ENCODE measurements at places on chromosomes 6 and 20.

DNA sequence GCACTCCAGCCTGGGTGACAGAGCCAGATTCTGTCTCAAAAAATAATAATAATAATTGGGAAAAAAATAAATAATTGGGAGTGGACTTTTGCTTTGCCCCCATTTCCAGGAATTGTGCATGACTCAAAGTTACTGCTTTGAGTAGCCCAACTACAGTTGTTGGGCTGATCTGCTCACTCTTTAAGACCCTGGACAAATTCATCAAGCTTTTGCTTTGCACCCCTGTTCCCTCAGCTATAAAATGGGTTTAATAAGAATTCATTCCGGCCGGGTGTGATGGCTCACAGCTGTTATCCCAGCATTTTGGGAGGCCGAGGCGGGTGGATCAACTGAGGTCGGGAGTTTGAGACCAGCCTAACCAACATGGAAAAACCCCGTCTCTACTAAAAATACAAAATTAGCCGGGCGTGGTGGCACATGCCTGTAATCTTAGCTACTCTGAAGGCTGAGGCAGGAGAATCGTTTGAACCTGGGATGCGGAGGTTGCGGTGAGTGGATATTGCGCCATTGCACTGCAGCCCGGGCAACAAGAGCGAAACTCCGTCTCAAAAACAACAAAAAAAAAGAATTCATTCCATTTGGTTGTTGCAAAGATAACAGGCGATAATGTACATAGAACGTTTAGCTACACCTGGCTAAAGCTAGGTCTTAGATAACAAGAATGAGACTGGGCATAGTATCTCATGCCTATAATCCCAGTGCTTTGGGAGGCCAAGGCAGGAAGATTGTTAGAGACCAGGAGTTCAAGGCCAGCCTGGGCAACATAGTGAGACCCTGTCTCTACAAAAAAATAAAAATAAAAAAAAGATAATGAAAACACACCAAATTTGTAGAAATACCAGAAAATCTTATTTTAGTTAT is 87.9 kb upstream of the ZNF217 start:
- DNase-seq: no peak

DNA sequence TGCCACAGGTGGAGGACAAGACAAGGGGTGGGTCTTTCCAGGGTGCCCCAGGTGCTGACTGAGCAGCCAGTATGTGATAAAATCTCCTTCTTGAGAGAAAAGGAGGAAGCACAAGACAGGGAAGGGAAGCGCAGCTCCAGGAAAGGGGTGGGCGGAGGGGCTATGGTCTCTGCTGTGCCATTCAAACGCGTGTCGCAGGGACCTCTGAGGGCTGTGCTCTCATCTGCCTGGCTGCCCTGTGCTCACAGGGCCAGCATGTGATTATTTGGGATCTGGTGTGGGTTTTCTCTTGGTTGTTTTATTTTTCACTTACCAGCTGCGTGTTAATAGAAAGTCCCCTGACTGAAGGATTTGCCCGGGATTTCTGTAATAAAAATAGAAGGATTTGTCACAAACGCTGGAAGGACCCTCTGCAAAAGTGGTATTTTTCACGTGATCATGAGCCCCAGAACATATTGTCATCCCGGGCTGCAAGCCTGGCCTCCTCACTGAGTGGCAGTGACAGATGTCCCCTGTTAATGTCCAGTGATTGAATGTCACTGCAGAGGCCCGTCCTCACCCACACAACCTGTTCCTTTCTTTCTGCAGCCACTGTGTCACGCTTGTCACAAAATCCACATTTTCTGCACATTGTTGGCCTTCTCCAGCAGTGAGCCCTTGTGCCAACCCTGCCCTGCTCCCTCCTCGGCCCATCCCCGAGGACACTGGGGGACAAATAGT is 35.0 kb upstream of the VSX1 start:
- no peak for DNase-seq

DNA sequence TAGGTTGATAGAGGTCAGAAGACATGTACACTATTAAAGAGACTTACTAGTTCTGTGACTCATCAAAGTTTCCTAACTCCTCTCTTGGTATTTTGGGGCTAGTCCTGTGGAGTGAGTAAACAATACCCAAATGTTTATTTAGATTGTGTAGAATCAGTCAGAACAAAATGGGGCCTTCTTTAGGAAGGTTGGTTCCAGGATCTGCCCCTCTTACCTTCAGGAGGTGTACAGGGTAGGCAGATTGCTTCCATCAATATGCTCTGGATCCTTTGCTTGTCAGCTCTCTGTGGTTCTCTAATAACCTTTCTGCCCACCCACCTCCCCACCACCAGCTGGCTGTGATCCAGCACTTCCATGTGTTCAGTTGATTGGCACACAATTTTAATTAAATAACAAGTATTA is 107.0 kb downstream of the POPDC3 start:
- no peak for DNase-seq

- DNase-seq: no peak
Observed at GRCh38 chr20:36462440-36463211, 78.7 kb upstream of the MYL9 start.

GRCh38 chr6:35296931-35297600 is 552 bp upstream of the DEF6 start:
- DNase-seq: no peak

DNA sequence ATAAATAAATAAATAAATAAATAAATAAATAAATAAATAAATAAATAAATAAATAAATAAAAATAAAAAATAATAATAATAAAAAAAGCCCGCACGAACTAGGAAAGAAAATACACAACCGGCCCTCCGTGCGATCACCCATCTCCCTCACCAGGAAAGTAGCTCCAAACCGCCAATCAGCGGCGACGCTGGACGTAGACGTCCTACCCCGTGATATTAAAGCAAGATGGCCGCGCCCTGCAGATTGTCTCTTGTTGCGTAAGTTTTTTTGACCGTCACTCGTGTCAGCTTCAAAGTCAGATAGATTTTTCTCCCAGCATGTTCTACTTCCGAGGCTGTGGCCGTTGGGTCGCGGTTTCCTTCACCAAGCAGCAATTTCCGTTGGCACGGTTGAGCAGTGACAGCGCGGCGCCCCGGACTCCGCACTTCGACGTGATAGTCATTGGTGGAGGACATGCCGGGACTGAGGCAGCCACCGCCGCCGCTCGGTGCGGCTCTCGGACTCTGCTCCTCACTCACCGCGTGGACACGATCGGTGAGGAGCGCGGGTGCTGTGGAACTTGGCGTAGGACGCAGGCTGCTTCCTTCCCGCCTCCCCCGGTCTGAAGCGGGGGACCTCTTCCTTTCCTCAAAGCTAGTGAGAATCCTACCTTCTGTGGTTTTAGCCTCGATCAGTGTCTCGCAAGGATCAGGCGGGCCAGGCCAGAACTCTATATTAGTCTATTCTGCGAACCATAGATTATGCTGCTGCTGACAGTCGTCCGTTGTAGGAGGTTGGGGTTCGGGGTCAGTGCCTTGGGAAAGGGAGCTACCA is at the start of gene MTO1:
Gene MTO1 (plus strand): TSS at position 201 of the 814 bp plus-strand sequence. CDS start 118 bp downstream, at position 319.
- DNase-seq: peak; percentile 88

DNA sequence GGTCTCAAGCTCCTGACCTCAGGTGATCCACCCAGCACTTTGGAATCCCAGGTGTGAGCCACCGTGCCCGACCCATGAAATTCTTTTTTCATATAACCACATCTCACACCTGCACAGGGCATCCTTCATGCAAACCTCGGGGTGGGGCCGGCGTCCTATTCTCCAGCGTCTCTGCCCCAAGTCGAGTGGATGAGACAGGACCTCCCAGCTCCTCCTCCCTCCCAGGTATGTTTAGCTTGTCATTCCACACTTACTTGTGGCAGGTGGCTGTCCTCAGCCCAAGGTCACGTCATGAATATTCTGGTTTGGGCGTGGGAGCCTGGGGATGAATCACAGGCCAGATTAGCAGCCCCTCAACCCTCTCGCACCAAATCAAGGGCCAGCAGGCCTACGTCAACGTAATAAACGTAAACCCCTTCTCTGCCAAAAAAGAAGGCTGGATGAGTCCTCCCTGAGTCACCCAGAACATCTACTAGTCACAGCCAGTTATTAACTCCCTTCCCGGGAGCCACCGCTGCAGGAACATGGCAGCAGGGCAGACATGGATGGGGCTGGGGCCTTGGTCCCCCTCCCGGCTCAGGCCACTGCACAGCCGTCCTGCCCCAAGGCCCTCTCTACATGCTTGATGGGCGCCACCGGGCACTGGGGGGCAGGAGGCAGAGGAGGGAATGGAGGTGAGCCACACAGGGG is 91.7 kb downstream of the YTHDF1 start:
- no peak for DNase-seq

GRCh38 chr6:84825461-84825860 is 61.1 kb upstream of the TBX18 start:
- DNase-seq: no peak

GRCh38 chr6:9646342-9647070 is 768.4 kb downstream of the TFAP2A start:
- peak; percentile 2 for DNase-seq

DNA sequence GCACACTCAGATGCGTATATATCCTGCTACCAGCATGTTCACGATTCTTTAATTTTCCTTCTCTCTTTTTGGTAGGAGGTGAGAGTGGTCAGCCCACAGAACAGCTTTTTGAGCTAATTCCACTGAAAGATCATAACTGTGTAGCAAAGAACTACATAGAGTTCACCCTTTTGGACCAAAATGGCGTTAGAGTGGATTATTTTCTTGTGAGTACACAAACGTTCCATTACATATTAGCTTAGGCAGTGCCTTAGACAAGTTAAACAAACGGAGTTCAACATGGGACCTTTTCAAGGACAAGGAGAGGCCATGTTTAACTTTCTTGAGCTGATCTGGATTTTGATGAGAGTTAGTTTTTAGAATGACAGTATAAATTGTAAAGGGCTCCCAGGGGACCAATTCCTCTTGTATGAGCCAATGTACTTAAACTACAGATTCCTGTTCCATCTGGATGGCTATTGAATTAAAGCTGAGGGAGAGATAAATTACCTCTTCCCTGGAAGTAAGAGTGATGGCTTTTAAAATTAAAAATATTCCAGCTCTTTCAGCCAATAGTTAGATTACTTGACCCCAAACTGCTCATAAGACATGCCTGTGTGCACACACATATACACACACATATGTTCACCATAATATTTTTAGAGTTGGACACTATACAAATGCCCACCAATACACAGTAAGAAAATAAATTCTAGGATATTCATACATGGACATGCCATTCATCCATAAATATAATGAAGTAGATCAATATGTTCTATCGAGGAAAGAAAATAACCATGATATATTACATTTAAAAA is 25.6 kb upstream of the ARMH2 start:
- no peak for DNase-seq

DNA sequence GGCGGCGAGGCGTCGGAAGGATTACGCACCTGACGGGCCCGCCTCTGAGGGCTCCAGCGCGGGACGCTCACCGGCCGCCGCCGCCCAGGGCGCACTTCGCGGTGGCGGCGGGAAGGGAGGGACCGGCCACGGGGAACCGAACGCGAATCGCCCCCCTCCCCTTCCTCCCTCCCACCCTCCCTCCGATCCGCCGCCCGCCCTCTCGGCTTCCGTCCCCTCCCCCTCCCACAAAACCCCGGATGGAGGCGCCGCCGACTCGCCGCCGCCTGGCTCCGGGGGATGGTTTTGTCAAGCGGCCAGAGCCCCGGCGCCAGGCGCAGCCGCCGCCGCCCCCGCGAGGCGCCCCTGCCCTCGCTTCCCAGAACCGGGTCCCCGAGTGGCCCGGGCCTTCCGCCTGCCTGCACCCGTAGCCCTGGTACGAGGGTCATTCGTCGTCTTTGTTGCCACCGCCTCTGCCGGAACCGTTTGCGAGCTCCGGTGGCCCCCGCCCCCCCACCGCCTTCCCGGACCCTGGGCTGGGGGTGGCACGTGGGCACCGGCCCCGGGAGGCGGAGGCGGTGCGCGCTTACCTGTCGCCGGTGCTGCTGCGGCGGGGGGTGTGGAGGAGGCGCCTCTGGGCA is 398 bp downstream of the ZBTB2 start:
- DNase-seq: peak; percentile 63

GRCh38 chr20:12047838-12048432 is 130.2 kb downstream of the BTBD3 start:
- no peak for DNase-seq

DNA sequence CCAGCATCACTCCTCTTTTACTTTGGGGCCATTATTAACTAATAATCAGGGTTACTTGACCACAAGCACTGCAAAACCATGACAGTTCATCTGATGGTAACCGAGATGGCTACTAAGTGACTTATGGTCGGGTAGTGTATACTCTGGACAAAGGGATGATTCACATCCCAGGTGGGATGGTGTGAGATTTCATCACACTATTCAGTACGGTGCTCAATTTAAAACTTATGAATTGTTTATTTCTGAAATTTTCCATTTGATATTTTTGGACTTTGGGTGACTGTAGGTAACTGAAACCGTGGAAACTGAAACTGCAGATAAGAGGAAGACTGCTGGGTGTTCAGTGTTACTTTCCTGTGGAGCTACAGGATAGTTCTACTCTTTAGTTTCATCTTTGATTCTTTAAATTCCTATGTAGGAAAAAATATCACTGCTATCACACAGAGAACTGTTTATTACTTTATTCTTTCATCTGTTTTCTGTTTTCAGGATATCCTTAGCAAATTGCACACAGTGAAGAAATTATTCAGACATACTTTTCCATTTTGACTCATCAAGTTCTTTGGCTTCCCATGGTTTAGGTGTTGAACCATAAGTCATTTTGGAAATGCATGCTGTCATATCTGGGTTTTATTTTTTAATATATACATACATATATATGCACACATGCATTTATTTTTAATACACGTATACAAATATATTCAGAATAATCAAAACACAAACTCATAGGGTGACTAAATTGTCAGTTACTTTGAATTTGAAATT is 59.1 kb upstream of the C20orf144 start:
- DNase-seq: no peak

DNA sequence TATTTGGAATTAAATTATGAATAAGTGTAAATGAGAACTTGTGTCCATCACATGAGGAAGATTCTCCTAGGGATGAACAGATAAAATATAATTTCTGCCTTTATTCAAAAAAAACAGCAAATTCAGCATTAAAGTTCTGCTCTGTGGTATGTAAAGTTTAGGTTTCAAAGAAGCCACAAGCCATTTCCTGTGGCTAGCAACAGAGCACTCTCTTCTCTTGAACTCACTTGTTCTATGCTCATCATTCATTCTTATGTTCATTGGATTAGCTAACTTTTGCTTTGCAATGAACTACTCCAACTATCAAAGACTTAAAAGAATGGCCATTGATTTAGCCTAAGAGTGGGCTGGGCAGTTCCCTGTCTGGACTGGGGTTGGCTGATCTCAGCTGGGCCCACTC is 20.8 kb upstream of the SNRPB2 start:
- no peak for DNase-seq

- DNase-seq: no peak
Observed at GRCh38 chr6:11748591-11749210, 29.9 kb downstream of the ADTRP start.

GRCh38 chr6:56259234-56260077 is 12.1 kb upstream of the COL21A1 start:
- no peak for DNase-seq

DNA sequence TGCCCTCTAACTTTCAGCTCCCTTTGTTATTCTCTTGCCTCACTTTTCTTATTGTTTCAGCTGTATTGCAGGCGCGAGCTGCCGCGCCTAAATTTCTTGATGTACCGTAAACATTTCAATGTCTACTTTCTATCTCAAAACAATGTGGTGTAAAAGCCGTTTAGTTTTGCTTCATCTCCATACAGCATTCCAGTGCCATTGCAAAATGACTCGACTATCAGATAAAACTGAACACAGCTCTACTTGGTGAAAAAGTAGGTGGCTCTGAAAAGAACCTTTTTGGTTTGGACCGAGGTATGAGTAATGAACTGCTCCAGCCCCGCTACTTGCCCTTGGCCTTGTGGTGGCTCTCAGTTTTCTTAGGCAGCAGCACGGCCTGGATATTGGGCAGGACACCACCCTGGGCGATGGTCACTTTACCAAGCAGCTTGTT is 74.6 kb downstream of the OR2B2 start:
- DNase-seq: no peak

GRCh38 chr20:50874111-50874757 is 57.0 kb downstream of the ADNP start:
- DNase-seq: no peak

Measured in globus pallidus (tissue), 1 donor.